Glomerular endothelial cell (primary cell): ENCODE measurements at places on chromosomes 4 and X. TPM values are rescaled to one million over a fixed set of nuclear protein-coding genes. Genes with fewer than 3 reads are reported as not detected.

TMPRSS11F gene
- not detected in 2 replicates for total RNA-seq

LUZP4 gene
- total RNA-seq, result not detected in 2 replicates

GRCh38 chr4:146482788-146483187 is 39.0 kb downstream of the SLC10A7 start:
- no peak for DNase-seq

DNA sequence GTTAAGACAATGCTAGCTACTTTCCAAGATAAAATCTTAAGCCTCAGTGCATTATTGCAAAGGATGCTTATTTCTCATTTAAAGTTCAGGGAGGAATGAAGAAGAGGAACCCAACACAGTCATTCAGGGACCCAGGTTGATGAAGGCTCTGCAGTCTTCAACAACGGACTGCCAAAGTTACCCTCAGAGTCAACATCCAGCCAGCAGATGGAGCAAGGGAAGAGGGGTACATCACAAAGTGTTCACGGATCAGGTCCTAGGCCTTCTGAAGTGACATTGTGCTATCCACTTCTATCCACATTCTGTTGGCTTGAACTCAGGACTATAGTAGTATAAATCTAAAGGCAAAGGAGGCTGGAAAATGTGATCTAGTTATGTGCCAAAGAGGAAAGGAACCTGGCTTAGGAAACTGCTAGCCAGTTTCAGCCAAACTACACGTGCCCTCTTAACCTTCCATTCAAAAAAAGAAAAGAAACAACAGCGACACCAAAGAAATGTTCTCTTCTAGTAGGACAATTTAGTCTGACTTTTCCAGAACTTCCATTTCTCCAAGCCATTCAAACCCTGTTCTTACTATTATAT is 28.8 kb downstream of the NKX6-1 start:
- no peak for DNase-seq

GRCh38 chr4:89269121-89269666 is 38.4 kb downstream of the GPRIN3 start:
- DNase-seq, result no peak

DNA sequence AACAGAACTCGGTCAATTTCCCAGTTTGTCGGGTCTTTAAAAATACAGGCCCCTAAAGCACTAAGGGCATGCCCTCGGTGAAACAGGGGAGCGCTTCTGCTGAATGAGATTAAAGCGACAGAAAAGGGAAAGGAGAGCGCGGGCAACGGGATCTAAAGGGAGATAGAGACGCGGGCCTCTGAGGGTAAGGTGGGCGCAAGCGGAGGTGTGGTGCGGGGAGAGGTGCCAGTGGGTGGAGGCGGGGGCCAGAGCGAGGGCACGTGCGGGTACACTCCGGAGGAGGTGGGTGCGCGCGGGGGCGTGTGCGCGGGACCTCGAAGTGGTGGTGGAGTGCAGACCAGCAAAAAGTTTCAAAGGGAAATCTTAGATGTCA is 787 bp upstream of the TET2 start:
- DNase-seq, result no peak

DNA sequence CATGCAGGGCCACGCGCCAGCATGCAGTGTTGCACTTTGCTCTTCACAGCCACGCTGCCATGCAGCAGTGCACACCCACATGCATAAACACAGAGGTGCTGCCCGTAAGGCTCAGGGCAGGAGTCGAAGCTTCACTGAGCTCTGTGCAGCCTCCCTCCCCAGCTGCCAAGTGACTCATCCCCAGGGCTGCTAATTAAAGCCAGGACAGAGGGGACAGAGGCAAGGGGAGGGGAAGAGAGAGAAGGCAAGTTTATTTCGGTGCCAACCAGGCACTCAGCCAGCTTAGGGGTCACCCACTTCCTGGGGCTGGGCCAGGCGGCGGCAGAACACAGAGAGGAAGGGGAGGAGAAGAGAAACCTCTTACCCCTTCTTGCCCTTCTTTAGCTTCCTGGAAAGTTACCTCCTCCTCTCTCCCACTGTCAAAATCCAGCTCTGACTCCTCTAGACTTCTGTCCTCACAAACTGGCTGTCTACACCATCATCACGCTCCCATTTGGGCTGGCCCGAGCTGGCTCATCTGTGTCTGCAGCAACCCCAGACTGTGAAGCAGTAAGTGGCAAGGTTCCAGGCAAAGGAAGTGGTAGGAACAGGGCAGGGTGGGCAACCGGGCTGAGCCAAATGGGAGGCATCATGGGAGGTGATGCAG is 6.2 kb upstream of the IQSEC2 start:
- no peak for DNase-seq
